Activated naive CD4-positive, alpha-beta T cell treated with anti-CD3 and anti-CD28 coated beads, Interleukin-2, amount 10 ng/mL, durations not matched to agents 7 days and 5 days (primary cell): ENCODE measurements at places on chromosomes 2 and 18.

- DNase-seq = no peak
Observed at GRCh38 chr2:149739171-149739882, 151.8 kb upstream of the MMADHC start.

DNA sequence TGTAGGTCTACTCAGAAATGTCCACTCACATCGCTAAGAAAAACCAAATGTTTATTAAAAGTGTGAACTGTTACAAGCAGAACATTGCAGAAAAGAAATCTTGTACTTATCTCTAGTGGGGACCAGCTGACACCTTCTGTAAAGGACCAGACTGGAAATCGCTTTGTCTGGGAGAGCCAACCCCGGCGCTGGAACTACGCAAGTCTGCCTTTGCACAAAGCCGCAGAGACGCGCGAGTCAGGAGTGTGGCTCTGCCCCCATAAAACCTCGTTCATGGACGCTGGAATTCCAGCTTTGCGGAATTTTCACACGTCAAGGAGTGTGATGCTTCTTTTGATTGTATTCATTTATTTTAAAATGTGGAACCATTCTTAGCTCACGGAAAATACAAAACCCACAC lies 141.9 kb upstream of the SALL3 start:
- no peak for DNase-seq

DNA sequence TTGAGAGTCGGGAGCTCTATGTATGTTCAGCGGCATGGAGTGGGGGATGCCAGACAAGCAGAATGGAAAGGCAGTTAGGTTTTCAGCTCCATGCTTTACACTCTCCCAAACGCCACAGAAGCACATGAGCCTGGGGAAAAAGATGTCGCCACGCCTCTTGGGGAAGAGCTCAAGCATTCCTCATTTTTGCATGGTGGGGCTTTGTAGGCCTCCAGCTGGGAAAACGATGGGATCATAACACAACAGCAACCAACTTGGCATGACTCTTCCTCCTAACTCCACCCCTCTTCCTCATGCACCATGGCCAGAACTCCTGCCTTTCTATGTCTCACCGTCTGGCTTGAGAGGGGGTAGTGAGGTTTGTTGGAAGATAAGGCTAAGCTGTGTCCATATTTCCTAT lies 102.6 kb downstream of the PAX3 start:
- DNase-seq = no peak

DNA sequence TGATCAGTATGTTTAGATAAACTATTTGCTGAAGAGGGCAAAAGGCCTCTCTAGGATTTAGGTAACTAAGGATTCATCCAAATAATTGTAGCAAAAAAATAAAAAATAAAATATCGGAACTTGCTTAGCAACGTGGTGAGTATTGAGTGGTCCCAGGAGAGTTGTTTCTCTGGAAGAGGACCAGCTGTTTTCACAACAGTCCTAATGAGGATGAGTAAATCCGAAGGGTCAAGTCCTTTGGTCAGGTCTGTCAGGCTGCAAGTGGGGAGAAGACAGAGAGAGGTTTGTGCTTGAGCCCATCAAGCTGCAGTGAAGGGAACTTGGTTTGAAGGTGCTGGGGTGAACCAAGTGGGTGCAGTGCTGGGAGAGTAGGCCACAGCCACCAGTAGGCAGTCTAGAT lies 539.2 kb downstream of the SLC4A3 start:
- no peak for DNase-seq

DNA sequence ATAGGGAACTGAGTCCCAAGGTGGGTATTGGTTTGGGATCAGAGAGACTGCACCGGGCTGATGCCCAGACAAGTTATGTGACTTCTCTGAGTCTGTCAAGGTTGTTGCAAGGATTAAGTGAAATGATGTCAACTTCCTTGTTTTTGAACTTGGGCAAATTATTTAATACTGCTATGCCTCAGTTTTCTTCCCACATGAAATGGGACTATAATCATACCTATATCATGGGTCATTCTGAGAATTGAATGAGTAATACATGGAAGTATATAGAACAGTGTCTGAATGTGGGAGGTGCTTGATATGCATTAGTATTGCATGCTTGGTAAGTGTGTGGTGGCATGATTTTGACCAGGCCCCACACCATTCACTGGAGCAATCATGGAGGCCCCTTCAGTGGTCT lies 99.0 kb downstream of the PRKCE start:
- DNase-seq = no peak

- no peak for DNase-seq
Observed at GRCh38 chr2:74596584-74596983, 42.1 kb downstream of the DOK1 start.

GRCh38 chr2:11023326-11024258 lies 111.9 kb downstream of the KCNF1 start:
- DNase-seq = no peak

GRCh38 chr2:214193943-214194342 lies 216.9 kb upstream of the VWC2L start:
- DNase-seq = no peak

GRCh38 chr18:50805732-50806131 lies 14.1 kb downstream of the MRO start:
- no peak for DNase-seq

GRCh38 chr18:3411854-3412268 lies 38.1 kb upstream of the TGIF1 start:
- DNase-seq = peak; percentile 36

DNA sequence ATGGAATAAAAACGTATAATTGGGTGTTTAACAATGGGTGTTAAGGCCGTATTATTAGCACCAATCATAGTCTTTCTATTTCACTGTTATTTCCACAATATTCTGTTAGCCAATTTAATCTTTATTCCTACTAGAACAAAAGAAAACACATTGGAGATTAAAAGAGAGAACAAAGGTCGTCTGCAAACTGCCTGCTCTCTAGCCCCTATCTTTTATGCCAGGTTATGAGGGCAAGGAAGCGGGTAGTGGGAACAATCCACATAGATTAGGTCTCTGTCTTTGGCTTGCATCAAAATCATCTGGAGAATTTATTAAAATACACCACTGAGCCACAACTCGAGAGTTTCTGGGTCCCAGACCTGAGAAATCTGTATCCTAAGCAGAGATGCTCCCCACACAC lies 69.4 kb upstream of the DSC1 start:
- no peak for DNase-seq
